ENCODE measurements at places on chromosomes 13 and 19.

GRCh38 chr13:33106656-33107360 is 90.6 kb downstream of the KL start:
- DNase-seq: no peak

DNA sequence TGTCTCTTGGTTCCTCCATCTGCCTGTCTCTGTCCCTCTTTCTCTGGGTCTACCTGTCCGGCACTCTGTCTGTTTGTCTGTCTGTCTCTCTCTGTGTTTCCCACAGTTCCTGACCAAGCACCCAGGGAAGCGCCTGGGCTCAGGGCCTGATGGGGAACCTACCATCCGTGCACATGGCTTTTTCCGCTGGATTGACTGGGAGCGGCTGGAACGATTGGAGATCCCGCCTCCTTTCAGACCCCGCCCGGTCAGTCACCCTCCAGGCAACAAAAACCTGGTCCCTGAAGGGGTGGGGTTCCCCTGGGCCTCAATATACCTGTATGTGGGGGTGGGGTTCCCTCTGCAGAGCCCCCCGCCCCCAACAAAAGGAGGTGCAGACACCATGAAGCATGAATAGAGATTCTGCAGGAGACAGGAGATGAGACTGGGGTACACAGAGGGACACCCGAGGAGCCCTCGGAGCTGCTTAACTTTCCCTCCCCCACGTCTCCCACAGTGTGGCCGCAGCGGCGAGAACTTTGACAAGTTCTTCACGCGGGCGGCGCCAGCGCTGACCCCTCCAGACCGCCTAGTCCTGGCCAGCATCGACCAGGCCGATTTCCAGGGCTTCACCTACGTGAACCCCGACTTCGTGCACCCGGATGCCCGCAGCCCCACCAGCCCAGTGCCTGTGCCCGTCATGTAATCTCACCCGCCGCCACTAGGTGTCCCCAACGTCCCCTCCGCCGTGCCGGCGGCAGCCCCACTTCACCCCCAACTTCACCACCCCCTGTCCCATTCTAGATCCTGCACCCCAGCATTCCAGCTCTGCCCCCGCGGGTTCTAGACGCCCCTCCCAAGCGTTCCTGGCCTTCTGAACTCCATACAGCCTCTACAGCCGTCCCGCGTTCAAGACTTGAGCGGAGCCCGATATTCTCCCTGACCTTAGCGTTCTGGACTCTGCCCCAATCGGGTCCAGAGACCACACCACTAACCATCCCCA is 2.6 kb upstream of the CACNG7 start:
- DNase-seq: peak; percentile 73

- DNase-seq: peak; percentile 92
Observed at GRCh38 chr19:47112166-47112996, 1.2 kb downstream of the ZC3H4 start.

- no peak for DNase-seq
Observed at GRCh38 chr13:42804244-42804874, 23.0 kb downstream of the FAM216B start.

DNA sequence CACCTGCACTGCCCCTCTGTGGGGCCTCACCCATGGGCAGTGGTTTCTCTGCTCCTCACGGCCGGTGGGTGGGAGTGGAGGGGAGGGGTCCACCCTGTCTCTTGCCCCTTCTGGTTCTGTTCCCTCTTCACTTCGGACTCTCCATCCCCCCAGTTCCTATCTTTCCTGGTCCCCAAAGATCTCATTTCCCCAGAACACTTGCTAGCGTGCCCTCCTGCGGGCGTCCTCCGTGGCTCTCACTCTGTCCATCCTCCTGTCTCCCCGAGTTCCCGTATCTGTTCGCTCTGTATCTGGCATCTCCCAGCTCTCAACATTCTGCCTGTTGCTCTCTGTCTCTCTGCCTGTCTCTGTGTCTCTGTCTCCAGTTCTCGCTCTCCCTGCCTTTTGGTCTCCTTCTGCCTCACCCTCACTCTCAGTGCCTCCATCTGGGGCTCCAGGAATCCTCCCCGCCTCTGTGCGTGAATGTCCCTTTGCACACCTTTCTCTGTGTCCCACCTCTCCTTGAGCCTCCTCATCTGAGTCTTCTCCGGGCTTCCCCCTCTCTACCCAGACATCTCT is 363 bp downstream of the SPIB start:
- no peak for DNase-seq

DNA sequence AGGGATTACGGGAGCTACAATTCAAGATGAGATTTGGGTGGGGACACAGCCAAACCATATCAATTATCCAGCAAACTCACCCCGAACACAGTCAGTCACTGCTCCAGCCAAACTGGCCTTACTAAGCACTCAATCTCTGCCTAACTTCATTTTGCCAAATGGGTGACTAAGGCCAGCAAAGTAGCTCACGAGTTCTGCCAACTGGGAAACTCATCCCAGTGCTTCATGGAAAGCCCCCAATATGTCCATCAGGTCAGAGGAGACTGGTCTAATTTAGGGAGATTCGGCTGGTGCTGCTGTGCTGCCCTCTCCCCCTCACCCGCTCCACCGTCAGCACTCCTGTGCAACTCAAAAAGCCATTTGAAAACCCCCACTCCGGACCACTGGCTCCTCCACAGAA is 324.0 kb downstream of the FOXO1 start:
- DNase-seq: no peak

DNA sequence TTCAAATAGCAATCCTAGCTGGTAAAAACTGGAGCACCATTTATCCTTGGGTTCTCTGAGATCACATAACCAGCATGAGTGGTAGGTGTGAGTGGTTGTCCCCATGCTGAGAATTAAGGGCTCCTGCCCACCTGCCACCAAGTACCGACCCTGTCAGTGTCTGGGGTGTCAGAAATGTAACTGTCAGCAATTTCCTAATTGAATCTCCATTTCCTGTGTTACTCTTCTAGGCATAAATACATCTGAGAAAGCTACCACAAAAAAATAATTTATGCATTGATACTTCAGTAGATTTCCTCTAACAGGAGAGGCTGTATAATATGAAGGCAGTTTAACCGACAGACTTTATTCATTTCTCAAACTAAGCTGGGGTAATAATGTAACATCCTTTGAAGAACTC is 25.1 kb downstream of the CPB2 start:
- DNase-seq: no peak

GRCh38 chr13:30510811-30511371 is 45.2 kb upstream of the HMGB1 start:
- DNase-seq: no peak

DNA sequence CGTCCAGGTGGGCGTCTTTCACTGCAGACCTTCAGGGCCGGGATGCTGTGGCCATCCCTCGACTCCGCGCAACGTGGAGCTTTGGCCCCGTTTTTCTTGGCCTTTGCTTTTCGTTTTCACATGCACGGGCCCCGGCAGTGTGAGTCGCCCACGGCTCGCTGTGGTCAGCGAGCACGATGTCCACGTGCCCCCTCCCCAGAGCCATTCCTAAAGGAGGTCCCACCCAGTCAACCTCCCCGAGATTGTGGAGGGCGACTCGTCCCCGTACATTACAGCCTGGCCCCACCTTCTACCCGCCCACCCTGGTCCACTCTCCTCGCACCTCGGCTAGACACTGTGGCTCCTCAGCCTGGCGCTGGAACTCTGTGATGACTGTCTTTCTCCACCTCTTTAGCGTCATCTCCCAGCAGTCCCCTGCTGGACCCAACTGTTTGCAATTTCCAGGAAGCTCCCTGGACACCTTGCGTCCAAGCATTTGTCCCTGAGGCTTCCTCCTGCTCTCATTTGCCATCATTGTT is 405 bp downstream of the ZNF446 start:
- DNase-seq: no peak

DNA sequence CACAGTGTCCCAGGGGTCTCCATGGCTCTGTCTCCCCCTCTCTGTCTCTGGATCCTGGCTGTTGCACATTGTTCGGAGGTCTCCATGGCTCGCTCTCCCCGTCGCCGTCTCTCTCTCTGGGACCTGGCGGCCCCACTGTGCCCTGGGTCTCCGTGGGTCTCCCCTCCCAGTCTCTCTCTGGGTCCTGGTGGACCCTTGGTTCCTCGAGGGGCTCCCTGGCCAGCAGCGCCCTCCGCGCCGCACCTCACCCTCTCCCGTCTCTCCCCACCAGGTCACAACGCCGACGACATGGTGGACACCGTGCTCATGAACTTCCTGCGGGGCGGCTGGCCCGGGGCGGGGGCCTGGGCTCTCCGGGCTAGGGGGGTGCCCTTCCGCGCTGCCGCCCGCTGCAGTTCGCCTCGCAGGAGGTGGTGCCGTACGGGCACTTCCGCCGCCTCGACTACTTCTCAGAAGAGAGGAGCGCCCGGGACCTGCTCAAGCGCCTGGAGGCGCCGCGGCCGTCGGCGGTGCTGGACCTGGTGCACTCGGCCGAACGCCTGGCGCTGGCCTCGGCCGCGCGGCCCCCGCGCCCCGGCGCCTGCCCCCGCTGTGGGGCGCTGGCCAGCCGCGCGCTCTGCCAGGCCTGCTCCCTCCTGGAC is 29.1 kb downstream of the SIGLEC5 start:
- no peak for DNase-seq

DNA sequence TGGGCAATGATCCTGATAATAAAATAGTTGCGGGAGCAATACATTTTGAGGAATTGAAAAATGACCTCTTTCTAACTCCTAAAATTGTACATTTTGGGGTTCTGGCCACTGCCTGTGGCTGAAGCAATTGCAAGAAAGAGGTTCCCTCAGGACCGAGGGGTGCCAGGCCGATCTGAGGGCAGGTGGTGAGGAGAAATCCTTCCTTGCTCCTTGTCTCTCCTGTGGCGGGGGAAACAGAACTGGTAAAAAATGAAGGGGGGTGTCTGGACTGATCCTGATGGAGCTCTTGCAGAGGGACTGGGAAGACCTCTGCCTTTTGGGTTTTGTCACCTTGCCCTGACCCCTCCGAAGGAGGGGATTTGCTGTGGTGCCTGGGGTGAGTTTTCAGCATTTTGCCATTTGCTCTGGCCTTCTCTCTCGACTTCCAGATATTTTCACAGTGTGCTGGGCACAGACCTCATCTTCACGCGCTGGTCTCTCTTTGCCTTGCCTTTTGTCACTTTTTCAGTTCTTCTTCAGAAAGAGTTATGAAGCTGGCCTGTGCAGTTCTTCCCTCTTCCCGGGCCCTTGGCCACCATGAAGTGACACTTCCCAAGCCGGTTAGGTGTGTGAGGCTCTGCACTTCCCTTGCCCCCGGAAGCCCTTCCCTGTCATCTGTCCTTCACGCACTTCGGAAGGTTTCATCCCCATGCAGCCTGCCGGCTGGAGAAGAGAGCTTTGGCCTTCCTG is 22.2 kb downstream of the NFIX start:
- DNase-seq: no peak

- DNase-seq: no peak
Observed at GRCh38 chr13:25281193-25281934, 5.9 kb downstream of the MTMR6 start.

- no peak for DNase-seq
Observed at GRCh38 chr19:52451241-52451640, 2.1 kb upstream of the ZNF578 start.

DNA sequence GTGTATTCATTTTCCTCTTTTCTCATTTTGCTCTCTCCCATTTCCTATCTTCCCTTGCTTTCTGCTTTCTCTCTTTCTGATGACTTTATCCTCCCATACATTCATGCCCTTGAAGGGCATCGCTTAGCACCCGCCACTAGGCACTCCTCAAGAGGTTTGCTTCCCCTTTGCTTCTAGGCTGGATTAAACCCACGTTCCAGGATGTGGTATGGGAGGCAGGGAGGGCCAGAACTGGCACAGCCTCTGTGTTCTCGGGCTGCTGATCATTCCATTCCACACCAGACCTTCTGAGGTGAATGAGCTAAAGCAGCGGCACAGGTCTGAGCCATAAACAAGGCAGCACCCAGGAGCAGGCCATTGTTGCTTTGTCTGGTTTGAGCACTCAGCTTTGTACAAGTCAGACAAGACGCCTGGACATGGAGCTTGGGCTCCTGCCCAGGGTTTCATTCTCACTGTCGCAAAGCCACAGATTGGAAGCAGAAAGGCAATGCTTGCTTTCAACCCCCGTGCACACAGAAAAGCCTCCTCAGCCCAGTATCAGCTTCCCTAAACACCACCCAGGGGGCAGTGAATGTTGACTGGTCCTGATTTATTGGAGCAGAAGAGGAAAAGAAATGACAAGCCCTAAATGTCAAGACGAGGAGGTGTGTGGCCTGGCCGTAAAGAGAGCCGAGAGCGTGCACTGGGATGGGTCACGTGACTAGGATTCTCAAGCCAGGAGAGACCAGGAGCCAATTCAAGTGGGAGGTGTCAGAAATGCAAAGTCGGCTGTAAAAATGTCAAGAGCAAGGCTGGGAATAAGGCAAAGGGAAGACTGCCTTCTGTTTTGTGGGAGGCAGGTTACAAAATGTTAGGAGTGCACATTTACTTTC is 218.0 kb upstream of the SERP2 start:
- DNase-seq: no peak

- no peak for DNase-seq
Observed at GRCh38 chr13:48892053-48892687, 83.5 kb upstream of the FNDC3A start.

GRCh38 chr13:41782086-41782485 is 178.8 kb downstream of the VWA8 start:
- DNase-seq: no peak

DNA sequence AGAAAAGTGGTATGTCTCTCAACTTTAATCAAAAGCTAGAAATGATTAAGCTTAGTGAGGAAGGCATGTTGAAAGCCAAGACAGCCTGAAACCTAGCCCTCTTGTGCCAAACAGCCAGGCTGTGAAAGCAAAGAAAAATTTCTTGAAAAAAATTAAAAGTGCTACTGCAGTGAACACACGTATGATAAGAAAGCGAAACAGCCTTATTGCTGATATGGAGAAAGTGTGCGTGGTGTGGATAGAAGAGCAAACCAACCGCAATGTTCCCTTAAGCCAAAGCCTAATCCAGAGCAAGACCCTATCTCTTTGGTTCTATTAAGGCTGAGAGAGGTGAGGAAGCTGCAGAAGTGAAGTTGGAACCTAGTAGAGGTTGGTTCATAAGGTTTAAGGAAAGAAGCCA is 96.4 kb downstream of the ZDHHC20 start:
- no peak for DNase-seq

- DNase-seq: no peak
Observed at GRCh38 chr13:73955977-73956500, 178.2 kb downstream of the KLF12 start.

DNA sequence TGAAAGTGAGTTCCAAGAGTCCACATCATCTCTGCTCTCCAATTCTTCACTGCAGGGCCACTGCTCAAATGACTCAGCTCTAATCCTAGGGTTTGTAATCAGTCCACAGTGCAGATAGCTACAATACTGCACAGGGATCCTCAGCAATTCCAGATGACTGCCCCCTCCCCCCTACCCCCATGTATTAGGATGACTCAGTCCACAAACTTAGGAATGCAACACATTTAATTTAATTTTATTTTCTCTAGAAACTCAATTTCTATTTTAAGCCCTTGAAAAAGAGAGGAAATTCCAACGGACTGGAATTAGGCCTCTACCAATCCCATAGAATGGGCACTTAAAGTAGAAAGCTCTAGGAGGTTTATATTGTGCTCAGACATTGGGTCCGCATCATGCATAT is 173.8 kb upstream of the SOX21 start:
- DNase-seq: no peak
